ENCODE measurements at places on chromosomes 12 and 14.

- peak; percentile 68 for DNase-seq
These were observed 53.1 kb upstream of the STON2 start for GRCh38 chr14:81453166-81453766.

- no peak for DNase-seq
These were observed 228.8 kb downstream of the C12orf75 start for GRCh38 chr12:105559310-105559709.

DNA sequence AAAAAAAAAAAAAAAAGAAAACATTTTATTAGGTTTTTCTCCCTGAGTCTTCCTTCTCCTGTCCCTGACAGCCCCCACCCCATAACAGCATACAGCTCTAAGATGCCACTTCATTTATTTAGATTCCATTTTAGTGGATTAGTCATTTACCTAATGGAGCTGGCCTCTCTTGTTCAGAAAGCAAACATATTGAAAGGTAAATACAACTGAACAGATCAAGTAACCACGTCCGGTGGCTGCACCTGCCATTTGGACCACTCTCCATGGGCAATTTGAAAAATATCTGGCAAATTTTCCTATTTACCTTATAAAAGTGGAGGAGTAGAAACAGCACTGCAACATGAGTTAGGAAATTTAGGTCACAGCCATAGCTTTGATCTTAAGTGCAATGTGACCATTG lies 254.6 kb downstream of the C12orf42 start:
- DNase-seq, result no peak

GRCh38 chr14:60648249-60648933 lies 886 bp downstream of the SIX1 start:
- no peak for DNase-seq

DNA sequence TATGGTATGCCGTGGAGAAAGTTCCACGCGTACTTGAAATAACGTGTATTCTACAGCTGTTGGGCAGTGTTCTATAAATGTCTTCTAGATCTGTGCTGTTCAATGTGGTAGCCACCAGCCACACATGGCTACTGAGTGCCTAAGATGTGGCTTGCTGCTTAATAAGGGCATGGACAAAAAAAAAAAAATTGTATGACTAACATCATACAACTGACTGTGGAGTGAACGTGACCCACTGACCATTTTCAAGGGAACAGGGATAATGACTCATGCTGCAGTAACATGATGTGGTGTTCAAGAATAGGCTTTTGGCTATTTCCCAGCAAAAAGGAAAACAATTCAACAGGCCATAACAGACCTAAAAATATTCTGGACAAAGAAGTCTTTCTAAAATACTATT lies 13.0 kb downstream of the ATG14 start:
- DNase-seq, result peak; percentile 32

DNA sequence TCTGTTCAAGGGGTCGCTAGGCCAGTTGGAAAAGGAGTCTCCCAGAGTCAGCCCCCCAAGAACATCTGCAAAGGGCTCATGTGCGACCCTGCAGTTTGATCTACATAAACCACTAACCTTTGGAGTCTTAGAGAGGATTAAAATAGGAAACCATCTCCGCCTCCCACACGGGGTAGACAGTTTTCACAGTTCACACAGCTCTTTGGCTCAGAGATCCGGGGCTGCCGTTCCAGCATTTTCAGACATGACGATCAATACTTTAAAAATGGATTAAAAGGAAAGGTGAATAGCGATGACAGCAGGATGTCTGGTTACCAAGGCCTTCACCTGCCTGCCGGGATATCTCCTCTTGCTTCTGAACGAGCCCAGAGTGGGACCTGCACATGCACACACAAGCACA lies 59.8 kb upstream of the BCL11B start:
- DNase-seq, result no peak

Measured in OCI-M1 (cell line).